Natural killer cell (primary cell): ENCODE measurements at places on chromosomes 5 and 9. TPM values are rescaled to one million over a fixed set of nuclear protein-coding genes. Genes with fewer than 3 reads are reported as not detected.

DNA sequence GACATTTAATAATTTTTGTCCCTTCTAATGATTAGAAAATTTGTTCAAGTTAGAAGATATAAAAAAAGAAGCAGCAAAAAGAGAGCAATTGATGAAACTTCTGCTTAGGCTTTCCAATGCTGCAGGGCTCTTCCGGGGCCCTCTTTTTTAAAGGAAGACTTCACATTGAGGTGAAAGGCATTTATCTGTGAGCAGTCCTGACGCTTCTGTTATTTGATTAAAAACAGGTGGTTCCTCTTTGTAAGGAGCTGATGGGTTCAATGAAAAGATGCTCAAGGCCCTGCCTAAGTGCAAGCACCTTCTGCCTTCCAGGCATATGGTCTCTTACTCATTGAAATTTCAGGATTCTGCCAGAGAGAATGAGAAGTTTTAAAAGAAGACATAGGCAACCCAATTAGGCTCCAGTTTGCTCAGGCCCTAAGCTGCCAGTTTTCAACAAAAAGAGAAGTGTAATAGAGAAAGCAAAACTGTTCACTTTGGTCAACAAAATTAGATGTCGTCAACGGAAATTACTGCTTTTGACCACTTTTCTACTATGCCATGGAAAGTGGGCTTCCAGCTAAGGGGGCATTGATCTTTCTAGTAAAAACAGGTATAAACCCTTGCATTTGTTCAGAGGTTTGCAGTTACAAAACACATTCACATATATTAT lies 100.2 kb downstream of the INSYN2B start:
- DNase-seq: no peak

DNA sequence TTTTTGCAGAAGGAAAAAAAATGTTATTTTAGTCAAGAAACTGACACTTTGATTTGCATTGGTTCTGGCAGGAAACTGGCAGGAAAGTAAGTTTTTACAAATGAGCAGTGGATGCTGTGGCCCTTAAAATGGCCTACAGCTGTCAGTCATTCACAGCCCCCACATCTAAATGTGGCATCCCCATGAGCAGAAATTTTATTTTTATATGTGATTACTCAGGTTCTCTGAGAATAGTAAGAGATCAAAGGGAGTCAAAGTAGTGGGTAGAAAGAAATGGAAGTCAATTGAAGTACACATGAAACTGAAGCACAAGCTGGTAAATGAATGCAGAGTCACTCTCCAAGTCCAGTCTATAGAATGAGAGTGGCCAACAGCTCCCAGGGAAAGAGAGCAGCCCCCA lies 80.3 kb downstream of the ENC1 start:
- DNase-seq: no peak

DNA sequence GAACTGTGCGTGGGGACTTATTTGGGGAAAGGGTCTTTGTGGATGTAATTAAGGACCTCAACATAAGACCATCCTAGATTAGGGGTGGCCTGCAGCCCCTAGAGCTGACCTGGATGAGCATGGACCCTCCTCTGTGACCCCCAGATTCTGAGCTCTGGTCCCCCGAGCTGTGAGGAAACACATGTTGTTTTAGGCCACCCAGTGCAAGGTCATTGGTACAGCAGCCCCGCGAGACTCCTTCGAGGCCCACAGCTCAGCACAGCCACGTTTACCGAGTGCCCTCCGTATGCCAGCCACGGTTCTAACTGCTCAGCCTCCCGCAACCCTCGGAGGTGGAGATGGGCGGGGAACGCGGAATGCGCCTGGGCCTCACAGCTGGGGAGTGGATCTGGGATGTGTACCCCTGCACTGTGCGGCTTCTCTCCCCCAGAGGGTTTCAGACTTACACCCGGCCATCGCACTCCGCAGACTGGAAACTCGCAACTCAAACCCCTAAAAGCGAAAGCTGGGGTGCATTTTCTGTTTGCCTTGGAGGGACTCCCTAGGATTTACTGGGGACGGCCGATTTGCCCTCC lies 4.5 kb upstream of the GPSM1 start:
- no peak for DNase-seq

The TAS2R1 gene
- total RNA-seq: not detected

The FST gene
- total RNA-seq: not detected

The SPIN1 gene
- total RNA-seq: 46.1 TPM

The PTPA gene
- 64.9 TPM for total RNA-seq

The NPM1 gene
- total RNA-seq: 554 TPM

The PLPP7 gene
- total RNA-seq: 0.34 TPM

- DNase-seq: no peak
Measured at GRCh38 chr5:15002791-15003190, 131.2 kb upstream of the ANKH start.

The TMEM174 gene
- not detected for total RNA-seq

DNA sequence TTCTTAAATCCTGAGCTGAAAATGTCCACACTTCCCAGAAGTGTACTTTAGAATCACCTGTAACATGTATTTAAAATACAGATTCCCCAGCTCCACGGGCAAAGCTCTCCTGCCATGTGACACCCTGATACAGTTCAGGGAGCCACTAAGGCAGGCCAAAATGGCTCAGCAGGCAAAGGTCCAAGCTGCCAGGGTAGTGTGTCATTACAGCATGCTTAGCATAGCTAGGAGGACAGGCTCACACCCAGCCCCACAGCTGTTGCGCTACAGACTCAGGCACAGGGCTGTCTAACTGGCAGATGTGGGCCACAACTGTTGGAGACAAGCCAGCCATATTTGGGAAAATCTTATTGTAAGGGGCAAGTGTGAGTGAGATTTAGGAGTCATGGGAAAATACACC lies 73.0 kb downstream of the C9orf85 start:
- DNase-seq: no peak

DNA sequence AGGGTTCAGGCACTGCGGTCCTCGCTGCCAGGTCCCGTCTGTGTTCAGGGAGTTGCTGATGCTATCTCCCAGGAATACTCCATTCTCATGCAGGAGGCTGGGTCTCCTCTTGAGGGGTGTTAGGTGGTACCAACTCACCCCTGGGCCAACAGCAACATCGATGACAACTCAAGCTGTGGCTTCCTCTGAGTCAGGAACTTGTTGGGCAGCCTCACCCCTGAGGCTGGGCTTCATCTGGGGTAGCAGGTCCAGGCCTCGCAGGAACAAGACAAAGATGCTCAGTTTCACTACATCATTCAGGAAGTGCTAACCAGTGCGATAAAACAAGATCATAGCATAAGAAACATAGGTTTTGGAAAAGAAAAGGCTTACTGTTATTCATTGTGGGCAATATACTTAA lies 125.9 kb downstream of the SYK start:
- no peak for DNase-seq

GRCh38 chr9:137198051-137198901 lies 2.3 kb downstream of the TPRN start:
- DNase-seq: no peak

The CNTNAP3B gene
- total RNA-seq: not detected

The SLC34A1 gene
- total RNA-seq: 0.63 TPM

The KIF20A gene
- total RNA-seq: 0.61 TPM

DNA sequence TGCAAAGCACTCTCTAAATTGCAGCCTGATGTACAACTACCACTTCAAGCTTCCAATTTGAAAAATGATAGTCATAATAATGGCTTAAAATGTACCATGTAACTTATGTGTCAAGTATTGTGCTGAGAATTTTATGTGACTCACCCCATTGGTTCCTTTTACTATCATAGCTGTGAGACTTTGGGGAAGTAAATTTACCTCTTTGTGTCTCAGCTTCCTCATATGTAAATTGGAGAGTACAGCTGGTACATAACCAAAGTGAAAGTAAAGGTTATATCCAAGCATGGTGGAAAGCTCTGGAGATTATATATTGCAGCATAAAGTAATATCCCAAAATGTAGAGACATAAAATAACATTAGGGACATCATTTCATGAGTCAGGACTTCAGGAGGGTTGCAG lies 2200.4 kb upstream of the C9orf72 start:
- no peak for DNase-seq

The ANGPTL2 gene
- total RNA-seq: not detected
